Esophagus squamous epithelium (tissue), 5 donors: ENCODE measurements at places on chromosomes 16 and 17.

DNA sequence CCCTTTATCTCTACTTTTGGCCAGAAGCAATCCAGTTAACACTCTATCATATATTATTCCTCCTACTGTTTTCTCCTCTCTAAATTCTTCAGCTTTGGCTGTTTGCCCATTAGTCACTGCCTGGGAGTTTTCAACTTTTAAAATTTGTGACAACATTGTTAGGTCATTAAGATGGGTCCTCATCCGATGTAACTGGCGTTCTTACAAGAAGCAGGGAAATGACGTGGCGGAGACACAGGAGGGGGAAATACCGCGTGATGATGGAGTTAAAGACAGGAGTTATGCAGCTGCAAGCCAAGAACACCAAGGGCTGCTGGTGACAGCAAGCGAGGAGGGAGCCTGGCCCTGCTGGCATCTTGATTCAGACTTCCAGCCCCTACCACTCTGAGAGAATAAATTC lies 34.8 kb upstream of the CPHXL start:
- DNase-seq, result no peak

DNA sequence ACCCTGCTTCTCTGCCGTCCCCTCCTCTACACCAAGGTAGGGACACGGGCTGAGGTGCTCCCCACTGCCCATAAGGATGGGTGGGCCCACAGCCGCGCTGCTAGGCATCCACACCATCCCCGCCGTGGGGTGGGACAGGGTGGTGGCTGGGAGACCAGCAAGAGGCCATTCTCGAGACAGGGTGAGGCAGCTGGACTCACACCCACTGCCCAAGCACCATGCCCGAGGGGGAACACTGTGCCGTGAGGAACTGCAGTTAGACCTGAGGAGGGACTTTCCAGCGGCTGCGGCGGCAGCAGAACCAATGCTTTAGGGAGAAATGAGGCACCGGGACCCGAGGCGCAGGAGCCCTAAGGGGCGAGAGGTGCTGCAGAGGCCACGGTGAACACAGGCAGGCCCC lies 13.3 kb downstream of the PKD1 start:
- no peak for DNase-seq

DNA sequence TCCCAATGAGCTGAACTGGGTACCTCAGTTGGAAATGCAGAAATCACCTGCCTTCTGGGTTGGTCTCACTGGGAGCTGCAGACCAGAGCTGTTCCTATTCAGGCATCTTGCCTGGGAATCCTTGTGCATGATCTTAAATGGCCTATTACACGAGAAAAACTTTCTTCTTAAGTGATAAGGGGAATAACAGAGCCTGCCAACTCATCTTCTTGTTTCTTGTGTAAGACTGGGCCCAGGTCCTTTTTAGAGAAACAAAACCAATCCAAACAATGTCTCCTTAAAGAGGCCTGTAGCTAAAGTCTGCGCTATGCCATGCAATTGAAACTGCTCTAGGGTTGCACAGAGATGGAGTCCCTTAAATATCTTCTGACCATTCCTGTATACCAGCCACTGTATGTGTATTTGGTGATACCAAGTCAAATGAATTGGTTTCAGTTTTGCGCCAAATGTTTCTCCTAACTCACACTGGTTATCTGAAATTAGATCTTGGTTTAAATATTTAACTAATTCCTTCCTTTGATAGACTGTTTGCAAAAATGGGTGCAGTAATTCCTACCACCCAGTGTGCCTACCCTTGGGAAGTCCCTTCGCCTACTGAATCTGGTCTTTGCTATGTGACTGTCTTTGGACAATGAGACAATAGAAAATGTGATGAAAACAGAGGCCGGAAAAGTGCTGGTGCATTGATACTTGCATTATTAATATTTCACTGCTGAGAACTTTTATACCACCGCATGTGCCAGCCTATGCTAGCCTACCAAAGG lies 6.5 kb upstream of the CCL23 start:
- DNase-seq, result no peak

- no peak for DNase-seq
Observed at GRCh38 chr17:79082311-79083190, 7.9 kb downstream of the ENGASE start.

DNA sequence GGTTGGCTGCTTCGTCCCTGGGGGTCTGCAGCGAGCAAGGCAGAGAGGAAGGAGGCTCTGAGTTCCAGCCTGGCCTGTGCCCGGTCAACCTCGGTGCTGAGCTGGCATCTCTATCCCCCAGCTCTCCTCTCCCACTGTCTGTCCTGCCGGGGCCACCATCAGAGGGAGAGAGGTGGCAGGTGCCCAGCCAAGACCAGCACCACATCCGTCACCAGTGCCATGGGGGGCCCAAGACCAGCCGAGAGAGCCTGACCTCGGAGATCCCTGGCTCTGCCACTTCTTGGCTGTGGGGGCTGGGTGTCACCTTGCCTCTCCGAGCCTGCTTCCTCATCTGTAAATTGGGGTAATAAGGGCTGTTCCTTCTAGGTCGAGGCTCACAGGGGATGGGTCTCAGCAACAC lies 560 bp upstream of the P2RX1 start:
- no peak for DNase-seq

DNA sequence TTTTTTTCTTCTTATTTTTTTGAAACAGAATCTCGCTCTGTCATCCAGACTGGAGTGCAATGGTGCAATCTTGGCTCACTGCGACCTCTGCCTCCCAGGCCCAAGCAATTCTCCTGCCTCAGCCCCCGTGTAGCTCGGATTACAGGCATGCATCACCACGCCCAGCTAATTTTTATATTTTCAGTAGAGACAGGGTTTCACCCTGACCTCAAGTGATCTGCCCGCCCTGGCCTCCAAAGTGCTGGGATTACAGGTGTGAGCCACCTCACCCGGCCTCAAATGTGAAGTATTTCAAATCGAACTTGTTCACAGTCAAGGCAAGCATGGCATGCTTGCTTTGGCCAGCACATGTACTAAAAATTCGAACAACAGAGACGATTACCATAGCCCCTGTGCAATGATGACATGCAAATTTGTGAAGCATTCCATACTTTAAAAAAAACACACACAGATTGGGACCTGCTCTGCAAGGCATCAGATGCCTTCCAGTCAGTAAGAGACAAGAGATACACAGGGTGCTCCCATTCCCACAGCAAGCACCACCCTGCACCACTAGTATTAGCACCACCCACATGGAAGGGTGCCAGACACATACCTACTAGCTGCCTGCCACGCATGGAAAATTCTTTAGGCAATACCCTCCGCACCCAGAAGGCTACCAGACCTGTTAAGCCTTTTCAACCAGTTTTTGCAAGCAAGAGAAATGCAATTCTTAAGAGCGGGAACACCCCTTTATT lies 47.2 kb downstream of the ANKRD11 start:
- no peak for DNase-seq

- DNase-seq, result no peak
Observed at GRCh38 chr17:79845601-79845949, 6.3 kb upstream of the CBX4 start.

DNA sequence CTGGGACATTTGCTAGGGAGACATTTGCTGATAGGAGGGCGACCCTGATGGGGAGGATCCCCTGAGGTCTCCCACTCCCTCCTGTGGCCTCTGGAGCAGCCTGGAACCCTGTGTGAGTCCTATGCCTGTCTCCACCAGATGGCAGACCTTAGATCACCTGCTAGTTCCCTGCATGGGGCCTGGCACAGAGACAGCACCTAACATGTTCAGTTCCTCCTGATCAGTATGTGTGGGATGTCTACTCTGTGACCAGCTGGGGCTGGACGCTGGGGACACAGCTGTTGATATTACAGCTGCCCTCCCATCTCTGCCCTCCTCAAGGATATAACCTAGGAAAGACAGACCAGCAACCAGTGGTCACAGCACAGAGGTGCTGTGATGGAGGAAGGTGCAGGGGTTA lies 1.1 kb upstream of the ADCY7 start:
- no peak for DNase-seq

DNA sequence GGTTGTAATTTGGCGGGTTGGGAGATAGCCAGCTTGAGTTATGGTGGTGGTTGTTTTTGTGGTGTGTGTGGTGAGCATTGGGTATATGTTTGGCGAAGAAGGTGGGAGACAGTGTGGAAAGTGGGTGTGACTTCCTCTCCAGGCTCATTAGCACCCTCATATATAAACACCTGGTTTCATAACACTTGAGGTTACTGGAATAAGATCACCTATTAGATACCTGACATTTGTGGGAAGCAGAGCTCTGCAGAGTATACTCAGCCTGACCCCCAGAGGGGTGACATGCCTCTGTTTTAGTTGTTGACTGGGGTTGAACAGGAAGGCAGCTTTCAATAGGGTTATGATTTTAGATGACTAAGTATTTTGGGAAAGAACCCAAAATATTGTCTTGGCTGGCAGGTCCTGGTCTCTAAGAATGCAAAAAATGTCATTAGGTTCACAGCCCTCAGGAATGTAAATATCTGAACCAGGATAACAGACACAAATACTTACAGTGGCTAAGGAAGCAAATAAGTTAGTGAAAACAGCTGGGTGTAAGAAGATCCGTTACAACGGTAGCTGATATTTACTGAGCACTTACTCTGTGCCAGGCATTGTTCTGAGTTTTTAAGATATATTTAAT lies 18.3 kb upstream of the EFCAB13 start:
- DNase-seq, result no peak

- DNase-seq, result no peak
Observed at GRCh38 chr17:31092475-31093064, 2.2 kb upstream of the NF1 start.

DNA sequence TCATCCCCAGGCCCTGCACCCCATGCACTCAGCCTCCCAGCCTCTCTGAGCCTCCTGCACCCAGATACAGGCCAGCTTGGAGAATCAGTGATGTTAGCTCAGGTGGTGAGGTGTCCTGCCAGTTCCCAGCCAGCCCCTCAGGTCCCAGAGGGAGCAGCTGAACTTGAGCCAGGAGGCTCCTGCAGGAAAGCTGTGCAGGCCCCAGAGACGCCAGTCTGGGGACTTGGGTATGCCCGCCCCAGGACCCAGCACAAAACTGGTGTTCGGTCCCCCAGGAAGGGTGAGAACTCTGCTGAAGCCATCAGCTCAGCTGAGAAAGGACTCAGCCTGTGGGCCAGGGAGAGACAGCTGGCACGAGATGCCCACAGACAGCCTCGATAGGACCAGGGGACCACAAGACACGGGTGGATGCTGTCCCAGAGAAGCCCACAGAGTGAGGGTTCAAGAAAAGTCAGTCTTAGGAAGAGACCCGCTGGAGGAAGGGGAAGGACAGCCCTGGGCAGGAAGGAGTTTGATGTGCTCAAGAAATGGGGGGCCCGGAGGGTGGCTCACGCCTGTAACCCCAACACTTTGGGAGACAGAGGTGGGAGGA lies 11.0 kb downstream of the ENDOV start:
- DNase-seq, result no peak

GRCh38 chr17:30906101-30906911 lies at the start of gene TEFM:
TEFM (minus strand) TSS chr17:30906238; CDS start chr17:30906198, 40 bp downstream.
- peak; percentile 45 for DNase-seq
